ENCODE measurements at places on chromosomes 3 and 15.

- DNase-seq = no peak
Observed at GRCh38 chr15:57567891-57568290, 23.8 kb upstream of the MYZAP start.

DNA sequence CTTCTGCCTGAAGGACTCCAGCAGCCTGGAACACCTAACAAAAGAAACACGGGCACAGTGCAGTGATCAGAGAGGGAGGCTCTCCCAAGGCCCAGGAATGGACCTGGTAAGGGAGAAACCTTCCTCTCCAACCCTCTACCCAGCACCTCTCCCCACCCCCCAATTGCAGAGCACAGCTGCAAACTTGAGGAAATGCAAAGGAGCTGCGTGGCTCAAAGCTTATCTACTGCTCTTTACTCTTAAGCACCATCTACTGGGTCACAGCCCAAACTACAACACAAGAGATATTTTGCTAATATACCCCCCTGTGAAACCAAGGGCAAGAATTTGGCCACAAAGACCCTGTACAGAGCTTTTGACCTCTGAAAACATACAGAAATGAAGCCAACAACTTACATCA lies 328.3 kb downstream of the OXSM start:
- DNase-seq = no peak

- DNase-seq = no peak
Observed at GRCh38 chr3:45313743-45314403, 74.5 kb upstream of the LARS2 start.

GRCh38 chr3:151347432-151347831 lies 18.1 kb upstream of the P2RY13 start:
- DNase-seq = no peak

- no peak for DNase-seq
Observed at GRCh38 chr3:174581558-174581957, 277.6 kb upstream of the NAALADL2 start.

DNA sequence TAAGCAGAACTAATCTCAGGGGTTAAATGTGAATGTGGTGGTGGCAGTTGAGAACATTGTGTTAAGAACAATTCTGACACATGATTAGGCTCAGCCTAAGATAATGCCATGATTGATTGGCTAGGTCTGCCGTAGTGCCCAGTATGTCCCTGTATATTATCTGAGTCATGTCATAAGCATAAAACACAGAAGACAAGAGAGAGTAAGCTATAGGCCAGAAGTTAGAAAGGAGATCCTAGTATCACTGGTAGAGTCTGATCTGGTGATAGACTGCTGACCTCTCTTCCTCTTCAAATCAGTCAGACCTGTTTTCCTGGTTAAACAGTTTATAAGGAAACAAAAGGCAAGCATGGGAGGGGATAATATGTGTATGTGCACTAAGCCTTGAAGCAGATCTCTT lies 30.1 kb upstream of the ATP8B4 start:
- no peak for DNase-seq

DNA sequence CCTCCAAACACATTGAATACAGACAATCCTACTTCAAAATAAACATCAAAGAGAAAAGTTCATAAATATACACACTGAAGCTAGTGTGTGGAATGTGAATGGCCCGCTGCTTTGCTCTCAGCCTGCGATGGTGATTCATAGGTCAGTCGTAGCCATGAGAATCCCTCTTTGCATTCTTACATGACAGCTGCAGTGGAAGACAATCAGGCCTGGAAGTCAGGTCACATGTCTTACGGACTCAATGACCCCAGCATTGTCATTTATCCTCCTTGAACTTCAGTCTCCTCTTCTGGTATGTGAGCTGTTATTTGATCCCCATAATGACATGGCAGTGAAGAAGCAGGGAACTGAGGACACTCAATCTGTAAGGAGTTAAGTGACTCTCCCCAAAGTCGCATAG lies 217.8 kb upstream of the EOMES start:
- no peak for DNase-seq

GRCh38 chr15:40088929-40089755 lies 19.5 kb downstream of the BMF start:
- no peak for DNase-seq

- DNase-seq = no peak
Observed at GRCh38 chr15:39083213-39083612, 497.7 kb upstream of the THBS1 start.

GRCh38 chr3:53043738-53044137 lies 2.1 kb downstream of the SFMBT1 start:
- no peak for DNase-seq

- no peak for DNase-seq
Observed at GRCh38 chr3:73107676-73108187, 46.3 kb downstream of the EBLN2 start.

DNA sequence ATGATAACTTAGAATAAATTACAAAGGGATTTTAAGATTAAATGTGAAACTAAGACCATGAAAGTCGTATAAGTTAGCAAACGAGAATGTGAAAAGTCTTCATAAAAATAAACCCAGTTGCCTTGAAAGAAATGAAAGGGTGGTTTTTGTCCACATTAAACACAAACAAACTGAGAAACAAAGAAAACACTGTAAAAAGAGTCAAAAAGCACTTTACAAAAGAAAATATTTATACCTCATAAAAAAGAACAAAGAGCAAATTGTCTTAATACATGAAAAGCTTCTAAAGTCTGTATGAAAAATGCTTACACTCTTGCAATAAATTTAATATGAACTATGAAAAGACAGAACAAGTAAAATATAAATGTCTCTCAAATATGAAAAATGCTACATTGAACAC lies 865.9 kb upstream of the CADM2 start:
- no peak for DNase-seq

DNA sequence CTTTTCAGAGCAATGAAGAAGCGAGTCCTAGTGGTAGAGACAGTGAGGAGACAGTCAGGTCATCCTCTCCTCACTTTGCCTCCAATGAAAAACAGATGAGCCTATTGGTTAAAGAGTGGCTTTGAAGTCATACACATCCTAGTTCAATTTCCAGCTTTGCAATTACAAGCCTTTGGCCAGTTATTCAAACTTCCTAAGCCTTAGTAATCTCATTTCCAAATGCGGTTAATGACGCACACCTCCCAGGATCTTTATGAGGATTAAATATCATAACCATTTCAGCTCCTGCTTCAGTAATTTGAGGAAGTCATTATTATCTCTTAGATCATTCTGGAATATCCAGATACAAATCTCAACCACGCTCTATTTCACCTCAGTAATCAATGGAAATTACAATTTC lies 10.0 kb upstream of the ST6GAL1 start:
- DNase-seq = no peak

GRCh38 chr3:191721390-191721861 lies 260.5 kb downstream of the PYDC2 start:
- DNase-seq = no peak

DNA sequence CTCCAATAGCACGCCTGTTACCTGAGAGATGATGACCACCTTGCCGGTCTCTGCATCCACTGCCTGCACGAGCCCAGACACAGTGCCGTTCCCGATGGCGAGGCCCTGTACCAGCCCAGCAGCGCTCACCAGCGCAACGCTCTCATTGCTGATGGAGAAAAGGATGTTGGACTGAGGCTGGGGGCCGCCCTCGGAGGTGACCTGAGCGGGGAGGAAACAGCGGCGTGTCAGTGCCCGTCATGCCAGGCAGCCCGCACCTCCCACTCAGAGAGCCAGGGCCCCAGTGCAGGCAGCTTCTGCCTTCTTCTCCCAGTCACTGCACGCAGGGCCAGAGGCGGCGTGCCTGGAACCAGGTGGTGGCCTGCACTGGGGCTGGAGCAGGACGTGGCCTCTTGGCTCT lies 80.3 kb downstream of the NUP210 start:
- no peak for DNase-seq

DNA sequence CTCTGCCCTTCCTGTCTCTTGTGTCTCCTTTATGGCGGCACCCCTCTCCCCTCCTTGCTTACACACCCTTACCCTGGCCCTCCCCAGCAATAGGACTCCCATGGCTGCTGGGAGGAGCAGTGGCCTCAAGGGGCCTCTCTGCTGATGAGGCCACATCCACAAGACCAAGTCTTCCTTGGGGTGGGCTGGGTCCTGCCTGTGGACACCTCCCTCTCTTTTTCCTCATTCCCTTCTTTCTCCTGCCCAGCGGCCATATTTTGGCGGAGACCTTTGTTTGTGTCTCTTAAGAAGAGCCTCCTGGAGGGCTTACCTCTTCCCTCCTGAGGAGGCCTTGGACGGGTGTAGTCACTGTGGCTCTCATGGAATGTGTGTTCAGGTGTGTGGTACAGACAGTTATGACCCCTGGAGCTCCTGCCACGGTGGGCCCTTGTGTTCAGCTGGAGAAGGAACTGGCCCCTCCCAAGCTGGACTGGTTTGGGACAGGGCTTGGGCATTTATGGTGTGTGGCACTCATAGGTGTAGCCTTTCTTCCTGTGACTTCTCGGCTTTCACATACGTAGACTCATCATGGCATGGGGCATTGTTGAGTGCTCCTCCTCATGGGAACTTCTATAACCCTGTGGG lies 56.6 kb upstream of the APEH start:
- DNase-seq = no peak

- no peak for DNase-seq
Observed at GRCh38 chr15:41025393-41025792, 72.1 kb downstream of the CHAC1 start.

GRCh38 chr3:156948402-156949210 lies 122.5 kb downstream of the LEKR1 start:
- DNase-seq = no peak

DNA sequence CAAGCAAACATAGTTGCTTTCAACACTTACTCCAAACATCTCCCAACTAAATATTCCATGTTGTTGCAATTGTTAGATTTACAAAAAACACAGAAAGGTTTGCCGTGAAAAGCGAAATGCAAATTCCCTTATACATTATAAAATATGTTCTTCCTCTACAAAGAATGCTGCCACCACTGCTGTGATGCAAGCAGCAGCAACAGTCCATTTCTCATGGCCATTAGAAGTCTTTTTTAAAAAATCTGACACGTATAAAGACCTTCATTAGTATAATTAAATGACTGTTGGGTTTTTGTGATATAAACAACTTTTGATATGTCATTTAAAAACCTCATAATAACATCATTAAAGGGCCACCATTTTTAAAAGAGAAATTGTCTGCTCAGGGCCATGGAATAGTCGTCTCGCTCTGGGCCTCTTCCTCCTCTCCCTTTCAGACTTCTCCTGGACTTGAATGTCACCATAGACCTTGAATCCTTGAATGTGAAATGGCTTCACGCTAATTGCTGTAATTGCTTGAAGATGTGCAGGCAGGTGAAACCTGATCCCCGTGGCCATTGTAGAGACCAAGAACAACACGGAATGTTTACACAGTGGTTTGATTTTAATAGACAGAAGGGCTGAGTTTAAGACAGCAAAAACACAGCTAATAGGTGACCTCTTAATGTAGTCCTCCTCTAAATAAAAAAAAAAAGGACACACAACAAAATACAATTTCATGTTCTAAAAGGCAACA lies 450.4 kb downstream of the FOXP1 start:
- DNase-seq = no peak

DNA sequence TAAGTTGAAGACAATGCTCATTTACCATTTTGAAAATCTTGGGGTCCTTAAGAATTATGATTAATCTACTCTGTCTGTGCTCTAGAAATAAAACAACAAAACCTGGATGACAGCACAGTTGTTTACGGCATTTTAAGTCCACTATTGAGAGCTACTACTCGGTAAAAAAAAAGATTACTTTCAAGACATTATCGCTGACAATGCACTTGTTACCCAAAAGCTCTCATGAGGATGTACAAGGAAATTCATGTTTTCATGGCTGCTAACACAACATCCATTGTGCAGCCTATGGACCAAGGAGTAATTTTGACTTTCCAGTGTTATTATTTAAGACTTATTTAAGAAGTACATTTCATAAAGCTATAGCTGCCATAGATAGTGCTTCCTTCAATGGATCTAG lies 221.3 kb downstream of the GRM7 start:
- DNase-seq = no peak

- DNase-seq = no peak
Observed at GRCh38 chr3:31937225-31937624, 43.8 kb downstream of the OSBPL10 start.

- DNase-seq = no peak
Observed at GRCh38 chr3:58898513-58898912, 151.3 kb downstream of the CFAP20DC start.

- no peak for DNase-seq
Observed at GRCh38 chr3:24521420-24522145, 26.9 kb upstream of the THRB start.

GRCh38 chr3:32958509-32958908 lies 7.1 kb downstream of the CCR4 start:
- DNase-seq = no peak

DNA sequence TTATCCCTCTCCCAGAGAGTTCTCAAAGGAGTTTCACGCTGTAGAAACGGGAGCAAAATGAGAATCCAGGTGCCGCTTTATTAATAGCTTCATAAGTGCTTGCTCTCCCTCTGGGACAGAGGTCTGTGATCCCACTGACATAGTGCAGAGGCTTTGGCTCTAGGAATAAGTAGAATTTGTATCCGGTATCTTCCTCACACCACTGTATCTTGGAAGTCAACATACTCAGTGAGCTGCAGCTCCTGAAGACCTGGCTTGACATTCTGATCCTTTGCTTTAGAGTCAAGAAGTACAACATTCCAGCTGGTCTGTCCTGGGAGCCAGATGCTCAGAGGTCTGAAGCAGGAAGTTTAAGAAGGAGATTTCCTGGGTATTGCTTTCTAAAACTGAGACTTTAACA lies 323.0 kb downstream of the LPP start:
- DNase-seq = no peak

GRCh38 chr3:40691452-40691861 lies 166.7 kb downstream of the ZNF621 start:
- no peak for DNase-seq

DNA sequence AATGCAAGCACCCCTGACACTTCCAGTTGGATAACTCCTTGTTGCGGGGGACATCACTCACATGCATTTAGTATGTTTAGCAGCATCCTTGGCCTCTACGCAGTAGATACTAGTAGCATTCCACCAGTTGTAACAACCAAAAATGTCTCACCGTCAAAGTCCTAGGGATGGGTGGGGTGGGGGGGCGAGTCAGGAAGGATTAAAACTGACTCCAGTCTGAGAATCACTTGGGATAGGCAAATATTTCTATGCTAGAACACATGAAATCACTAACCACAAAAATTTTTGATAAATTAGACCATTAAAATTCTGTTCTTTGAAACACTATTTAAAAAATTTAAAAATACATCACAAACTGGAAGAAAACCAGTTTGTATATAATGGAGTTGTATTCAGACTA lies 18.0 kb downstream of the ICE2 start:
- DNase-seq = no peak
